ENCODE measurements at places on chromosomes 13 and 19.

GRCh38 chr19:6099033-6099432, 11.3 kb downstream of the RFX2 start:
- DNase-seq: no peak

- no peak for DNase-seq
Measured at GRCh38 chr13:77650409-77650808, 47.1 kb upstream of the SLAIN1 start.

DNA sequence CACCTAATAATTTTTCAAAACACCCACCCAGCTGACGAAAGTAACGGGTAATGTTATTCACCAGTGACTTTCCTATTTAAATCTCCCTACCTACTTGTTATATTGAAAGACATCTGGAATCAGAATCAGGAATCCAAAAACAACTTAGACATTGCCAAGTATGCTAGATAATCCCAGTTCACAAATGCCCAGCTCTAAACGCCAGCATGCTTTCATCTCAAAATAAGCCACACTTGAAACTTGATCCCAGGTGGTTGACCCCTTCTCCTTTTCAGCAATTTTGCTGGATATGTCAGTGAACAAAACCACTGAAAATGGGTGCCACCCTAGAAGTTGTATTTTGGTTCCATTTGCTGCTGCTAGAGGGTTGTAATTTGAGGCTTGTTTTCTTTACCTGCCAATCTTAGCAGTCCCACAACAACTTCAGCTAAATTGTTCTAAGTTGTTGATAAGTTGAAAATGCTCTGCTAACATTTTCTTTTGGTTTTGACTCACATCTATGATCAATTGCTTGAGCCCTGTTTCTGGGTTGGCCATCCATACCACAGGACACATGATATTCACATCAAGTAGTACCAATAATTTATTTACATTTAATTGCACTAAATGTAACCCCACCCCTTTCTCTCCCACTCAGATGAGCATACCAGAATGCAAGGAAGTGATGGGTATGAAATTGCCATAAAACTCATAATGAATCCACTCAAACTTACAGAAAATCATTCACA, 66.4 kb downstream of the DCT start:
- no peak for DNase-seq

- DNase-seq: peak; percentile 64
Measured at GRCh38 chr19:16342002-16342715, 17.5 kb downstream of the KLF2 start.

DNA sequence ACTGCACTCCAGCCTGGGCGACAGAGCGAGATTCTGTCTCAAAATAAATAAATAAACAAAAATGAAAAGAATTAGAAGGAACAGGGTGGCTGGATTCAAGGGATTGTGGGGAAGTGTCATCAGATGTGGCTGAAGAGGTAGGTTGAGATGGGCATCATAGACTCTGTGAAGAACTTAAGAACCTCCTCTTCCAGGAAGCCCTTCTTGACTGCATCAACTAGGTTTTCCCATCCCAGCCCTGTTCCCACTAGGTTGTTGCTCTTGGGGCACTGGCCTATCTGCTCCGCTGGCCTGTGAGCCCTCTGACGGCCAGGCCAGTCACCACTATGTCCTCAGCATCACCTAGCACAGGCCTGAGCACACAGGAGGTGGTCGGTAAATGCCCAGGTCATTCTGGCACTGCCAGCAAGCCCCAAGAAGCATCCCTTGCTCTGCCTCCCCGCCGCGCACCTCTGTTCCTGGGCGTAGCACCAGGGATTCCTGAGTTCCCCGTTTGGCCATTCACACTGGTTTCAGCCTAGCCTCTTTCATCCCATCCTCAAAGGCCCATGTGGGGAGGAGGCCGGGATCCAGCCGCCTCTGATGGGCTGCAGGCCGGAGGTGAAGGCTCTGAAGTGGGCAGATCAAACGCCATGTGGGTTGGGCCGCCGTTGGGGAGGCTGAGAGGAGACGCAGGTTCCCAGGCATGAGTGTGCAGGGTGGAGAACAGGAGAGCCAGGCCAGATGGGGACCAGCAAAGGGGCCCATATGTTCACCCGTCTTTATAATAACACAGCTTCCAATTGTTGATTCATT, 27.6 kb upstream of the SLC1A5 start:
- DNase-seq: no peak

- DNase-seq: no peak
Measured at GRCh38 chr13:101965096-101965495, 436.8 kb downstream of the FGF14 start.

DNA sequence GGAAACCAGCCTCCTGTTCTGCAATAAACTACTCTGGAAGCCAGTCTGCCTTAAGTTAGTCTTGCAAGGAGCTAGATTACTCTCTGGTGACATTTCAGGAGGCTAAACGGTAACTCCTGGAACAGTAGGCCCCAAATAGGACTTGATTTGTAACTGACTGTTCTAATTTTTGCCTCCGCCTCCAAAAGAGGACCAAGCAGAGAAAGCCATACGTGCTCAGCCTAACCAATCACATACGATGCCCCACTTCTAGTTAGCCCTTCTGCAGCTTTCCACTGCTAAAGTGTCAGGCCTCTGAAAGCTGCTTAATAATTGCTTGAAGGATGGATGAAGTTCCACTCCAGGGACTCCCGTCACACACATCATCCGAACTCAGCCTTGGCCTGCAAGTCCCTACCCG, 744 bp downstream of the ZNF805 start:
- DNase-seq: peak; percentile 32

DNA sequence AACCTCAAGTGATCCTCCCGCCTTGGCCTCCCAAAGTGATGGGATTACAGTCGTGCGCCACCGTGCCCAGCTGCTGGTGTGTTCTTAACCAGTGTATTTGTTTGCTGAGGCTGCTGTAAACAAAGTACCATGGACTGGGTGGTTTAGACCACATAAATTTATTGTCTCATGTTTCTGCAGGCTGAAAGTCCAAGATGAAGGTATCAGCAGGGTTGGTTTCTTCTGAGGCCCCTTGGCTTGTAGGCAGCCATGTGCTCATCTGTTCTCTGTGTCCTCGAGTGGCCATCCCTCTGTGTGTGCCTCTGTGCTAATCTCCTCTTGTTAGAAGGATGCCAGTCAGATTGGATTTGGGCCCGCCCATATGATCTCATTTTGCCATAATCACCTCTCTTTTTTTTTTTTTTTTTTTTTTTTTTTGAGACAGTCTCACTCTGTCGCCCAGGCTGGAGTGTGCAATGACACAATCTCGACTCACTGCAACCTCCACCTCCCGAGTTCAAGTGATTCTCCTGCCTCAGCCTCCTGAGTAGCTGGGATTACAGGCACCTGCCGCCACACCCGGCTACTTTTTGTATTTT, 31.8 kb downstream of the PEX11G start:
- DNase-seq: no peak

GRCh38 chr13:94660695-94661326, 51.5 kb downstream of the SOX21 start:
- DNase-seq: peak; percentile 39

GRCh38 chr19:35042056-35042730, 672 bp downstream of the HPN start:
- no peak for DNase-seq

- DNase-seq: no peak
Measured at GRCh38 chr19:2246801-2247361, 2.2 kb upstream of the AMH start.

- peak; percentile 52 for DNase-seq
Measured at GRCh38 chr13:93169980-93170379, 56.6 kb upstream of the GPC6 start.

DNA sequence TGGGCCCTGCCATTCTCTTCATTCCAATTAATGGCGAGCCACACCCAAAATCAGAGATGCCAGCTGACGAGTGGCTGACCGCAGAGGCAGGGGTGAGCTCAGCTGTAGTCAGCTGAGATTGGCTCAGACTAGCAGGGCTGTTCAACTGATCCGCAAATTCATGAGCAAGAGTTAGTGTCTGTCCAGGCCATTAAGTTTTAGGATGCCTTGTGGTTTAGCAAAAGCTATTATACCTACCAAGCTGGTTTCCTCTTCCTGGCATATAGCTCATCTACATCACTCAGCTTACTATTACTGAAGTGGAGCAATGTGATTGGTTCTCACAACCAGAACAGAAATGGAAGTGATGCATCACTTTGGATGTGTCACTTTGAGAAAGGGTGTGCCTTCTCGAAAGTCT, 148.7 kb downstream of the NALCN start:
- DNase-seq: no peak

- DNase-seq: no peak
Measured at GRCh38 chr13:106407338-106407737, 128.1 kb downstream of the EFNB2 start.

GRCh38 chr19:14354445-14354844, 26.8 kb upstream of the ADGRE5 start:
- DNase-seq: no peak

DNA sequence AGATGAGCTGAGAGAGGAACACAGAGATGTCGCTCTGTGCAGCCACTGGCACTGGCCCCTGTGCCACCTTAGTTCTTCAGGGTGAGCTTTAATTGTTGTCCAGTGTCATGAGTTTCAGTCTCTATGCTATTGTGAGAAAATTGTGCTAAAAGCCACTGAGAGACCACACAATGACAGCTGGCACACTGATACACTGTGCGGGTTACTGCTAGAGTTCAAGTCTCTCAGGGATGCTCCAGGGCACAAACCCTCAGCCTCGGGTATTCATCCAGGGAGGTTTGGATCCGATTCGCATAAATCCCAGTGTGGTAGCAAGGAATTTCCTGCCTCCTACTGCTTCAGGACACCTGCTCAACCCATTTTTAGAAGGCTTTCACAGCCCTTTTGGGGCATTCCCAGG, 68.1 kb upstream of the EDNRB start:
- DNase-seq: no peak

- no peak for DNase-seq
Measured at GRCh38 chr13:80211566-80211965, 129.4 kb downstream of the SPRY2 start.

DNA sequence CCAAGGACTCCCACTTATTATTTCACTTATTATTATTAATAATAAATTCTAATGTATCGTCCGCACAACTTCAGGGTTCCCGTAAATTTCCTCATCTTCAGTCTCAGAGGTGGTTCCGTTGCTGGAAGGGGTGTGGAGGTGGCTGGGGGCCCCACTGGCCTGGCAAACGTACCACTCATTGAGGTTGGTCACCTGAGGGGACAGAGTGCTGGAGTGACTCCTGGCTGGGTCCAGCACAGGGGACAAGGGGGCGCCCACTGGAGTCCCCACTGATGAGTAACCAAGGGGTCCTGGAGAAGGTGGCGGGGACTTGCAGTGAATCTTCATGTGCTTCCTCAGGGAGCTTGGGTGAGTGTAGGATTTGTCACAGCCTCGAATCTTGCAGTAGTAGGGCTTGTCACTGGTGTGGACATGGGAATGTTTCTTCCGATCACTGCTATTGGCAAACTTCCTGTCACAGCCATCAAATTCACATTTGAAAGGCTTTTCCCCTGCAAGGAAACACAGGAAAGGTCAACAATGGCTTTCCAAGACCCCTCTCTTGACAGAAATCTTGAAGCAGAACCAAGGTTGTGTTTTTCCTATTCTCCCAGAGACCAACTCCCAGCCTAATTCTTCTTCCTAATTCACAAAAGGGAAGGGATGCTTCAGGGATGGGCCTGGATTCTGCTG, 6.1 kb downstream of the ZIC5 start:
- DNase-seq: no peak

- DNase-seq: no peak
Measured at GRCh38 chr13:113105921-113106452, 396 bp downstream of the F7 start.

GRCh38 chr19:10991521-10992081, 30.8 kb downstream of the SMARCA4 start:
- DNase-seq: no peak

DNA sequence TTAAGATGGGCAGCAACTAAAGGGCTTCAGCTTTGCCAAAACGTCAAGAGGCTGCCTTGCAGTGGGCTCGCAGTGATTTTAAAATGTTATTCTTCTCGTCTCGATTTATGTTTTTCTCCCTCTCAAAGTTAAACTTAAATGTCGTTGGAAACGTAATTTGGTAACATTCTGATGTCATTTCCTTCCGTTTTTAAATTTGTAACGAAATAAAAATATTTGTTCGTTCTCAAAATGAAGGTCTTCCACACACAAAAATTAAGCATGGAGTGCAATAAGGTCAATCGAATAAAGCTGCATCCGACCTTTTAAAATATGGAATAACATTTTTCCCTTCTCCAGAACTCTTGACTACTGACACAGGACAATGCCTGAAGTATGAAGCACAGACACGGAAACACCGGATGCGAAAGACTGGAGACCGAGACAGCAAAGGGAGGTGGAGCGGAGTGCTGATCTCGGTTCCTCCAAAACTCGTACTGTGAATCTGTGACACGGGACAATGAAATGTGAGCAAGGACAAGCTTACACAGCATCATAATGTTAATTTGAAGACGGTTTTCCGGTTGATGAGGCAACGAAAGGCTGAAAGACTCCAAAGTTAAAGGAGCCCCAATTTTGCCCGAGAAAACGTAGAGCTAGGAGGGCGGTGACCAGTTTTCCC, 850 bp downstream of the MTMR6 start:
- peak; percentile 58 for DNase-seq

DNA sequence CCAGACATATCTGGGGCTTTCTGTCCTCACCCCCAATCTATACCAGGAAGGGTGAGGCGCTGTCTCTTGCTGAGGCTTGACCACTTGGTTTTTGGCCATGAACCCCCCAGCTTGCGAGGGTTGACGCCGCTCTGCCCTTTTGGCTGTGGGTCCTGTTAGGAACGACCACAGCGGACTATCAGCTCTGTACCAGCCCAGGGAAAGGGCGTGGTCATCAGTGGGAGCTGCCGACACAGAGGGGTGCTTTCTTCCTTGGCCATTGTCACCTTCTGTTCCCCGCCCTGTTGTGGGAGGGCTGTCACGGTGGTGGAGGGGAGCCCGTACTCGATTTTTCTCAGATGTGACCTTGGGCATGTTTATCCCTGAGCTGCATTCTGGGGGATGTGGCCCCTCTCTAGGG, 5.7 kb downstream of the DCAF15 start:
- DNase-seq: no peak

GRCh38 chr19:1975162-1975480, 34.1 kb downstream of the CSNK1G2 start:
- DNase-seq: peak; percentile 5

DNA sequence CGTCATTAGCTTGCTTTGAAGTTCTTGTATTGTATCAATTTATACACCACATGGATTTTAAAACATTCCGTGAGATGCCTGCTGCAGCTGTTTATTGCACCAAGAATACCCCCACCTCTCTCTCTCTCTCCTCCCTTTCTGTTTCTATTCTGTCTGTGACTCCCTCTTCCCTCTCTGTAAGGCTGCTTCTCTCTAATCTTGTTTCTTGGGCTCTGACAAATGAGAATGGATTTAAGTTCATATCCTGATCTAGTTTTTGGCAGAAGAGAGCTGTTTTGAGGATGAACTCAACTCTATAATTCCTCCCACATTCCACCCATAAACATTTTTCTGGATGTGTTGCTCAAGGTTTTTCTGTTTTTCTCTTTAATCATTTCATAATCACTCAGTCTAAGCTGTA, 144.3 kb upstream of the FRY start:
- peak; percentile 88 for DNase-seq

DNA sequence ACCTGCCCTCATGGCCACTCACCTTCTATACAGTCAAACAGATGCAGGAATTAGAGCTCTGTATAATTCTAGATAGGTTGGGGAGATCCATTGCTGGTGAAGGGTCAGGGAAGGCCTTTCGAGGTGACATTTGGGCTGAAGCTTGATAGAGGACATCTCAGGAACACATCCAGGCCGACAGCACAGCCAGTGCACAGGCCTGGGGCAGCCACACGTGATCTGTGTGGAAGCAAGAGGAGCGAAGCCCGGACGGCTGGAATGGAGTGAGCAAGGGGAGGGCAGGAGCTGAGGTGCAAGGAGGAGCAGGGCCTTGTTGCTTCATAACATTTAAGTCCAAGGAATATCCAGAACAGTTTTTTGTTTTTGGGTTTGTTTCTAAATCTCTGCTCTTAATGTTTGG, 4.5 kb upstream of the OVOL3 start:
- no peak for DNase-seq

Data from fibroblast of villous mesenchyme (primary cell).